Right lung (tissue), 10 donors: ENCODE measurements at places on chromosomes 16 and 17. TPM values are rescaled to one million over a fixed set of nuclear protein-coding genes. Genes with fewer than 3 reads are reported as not detected.

CHP2 gene
- polyA plus RNA-seq, result 0.13 TPM

EPN3 gene
- polyA plus RNA-seq, result 5.2 TPM

DNA sequence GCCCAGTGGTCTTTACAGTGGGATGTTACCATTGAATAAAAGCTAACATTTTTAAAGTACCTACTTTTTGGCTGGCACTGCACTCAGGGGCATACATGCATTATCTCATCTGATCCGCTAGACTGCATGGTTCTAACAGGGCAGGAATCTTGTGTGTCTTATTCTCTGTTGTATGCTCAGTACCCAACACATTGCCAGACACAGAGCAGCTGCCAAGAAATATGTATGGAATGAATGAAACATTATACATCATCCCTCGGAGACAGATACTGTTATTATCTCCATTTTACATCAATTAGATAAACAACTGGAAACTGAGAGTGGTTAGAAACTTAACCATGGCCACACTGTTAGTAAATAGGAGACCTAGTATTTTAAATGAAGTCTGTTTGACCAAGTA lies 74.1 kb upstream of the CDH11 start:
- DNase-seq, result no peak

DNA sequence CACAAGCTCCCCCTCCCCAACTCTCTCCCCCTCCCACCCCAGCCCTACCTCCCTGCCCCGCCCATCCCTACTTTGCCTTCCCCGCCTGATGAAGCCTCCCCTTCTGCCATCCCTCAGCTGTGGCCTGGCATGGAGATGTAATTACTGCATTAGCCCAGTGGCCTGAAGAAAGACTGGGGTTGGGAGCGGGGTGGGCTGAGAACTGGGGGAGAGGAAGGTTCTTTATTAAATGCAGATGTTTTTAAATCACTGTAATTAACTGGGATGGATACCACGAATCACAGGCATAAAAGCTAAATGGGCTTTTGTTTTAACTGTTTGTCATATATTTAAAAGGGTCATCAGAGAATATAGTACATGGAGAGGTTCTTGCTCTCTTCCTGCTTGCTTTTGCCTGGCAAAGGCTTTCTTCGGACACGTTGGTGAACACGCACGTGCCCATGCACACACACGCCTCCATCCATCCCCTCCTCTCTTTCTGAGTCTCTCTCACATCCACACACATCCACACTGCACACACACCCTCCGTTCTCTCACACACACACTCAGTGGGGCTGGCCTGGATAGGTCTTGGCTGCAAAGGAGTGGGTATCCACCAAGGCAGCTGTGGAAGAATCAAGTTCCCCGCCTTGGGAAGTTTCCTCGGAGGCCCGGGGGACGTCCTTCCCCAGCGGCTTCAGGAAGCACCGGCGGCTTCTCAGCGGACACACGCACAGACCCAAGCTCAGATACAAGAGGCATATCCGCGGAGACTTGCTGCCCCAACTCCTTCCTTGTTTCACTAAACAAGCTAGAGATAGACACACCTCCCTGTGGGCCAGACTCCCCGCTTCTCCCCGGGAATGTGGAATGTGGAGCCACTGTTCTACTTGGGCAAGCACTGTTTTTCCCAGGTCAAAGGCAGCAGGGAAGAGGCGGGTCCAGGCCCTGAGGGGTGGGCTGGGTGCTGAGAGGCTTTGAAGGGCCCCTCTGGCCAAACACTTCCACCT lies 27.4 kb upstream of the TNRC6C start:
- DNase-seq, result no peak

ITGA2B gene
- polyA plus RNA-seq, result 7.9 TPM

IL21R gene
- polyA plus RNA-seq, result 5.5 TPM
